ENCODE measurements at places on chromosomes 3 and 15. TPM values are rescaled to one million over a fixed set of nuclear protein-coding genes. Genes with fewer than 3 reads are reported as not detected.

DNA sequence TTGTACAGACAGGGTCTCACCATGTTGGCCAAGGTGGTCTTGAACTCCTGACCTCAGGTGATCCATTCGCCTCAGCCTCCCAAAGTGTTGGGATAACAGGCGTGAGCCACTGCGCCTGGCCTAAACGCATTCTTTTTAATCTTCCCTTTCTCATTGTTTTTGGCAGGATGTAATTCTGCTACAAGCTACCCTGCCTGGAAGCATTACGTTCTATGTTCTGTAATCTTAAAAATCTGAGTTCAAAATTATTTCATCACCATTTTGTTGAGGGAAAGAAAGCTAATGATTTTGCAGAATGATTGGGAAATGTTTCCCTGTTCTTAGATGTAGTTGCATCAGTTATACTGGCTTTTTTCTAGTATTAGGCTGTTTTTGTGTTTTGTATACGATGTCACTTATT, 71.5 kb downstream of the RGMA start:
- no peak for DNase-seq

DNA sequence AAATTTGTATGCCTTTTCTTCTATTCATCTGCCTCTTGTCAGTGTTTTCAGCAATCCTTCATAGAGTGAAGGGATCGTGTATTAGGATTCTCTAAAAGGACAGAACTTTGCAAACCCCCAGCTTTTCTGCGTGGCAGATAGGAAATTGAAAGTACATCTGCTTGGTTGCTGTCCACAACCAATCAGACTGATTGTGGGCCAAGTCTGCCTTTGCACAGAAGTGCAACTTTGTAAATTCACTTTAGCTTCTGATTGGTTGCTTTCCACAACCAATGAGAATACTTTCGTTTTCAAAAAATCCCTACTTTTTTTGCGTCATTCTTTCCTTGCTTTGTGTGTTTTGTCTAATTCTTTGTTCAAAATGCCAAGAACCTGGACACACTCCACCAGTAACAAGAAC, 847.4 kb downstream of the FHIT start:
- no peak for DNase-seq

- DNase-seq = no peak
These were observed 17.0 kb downstream of the MAGI1 start for GRCh38 chr3:66021731-66022131.

DNA sequence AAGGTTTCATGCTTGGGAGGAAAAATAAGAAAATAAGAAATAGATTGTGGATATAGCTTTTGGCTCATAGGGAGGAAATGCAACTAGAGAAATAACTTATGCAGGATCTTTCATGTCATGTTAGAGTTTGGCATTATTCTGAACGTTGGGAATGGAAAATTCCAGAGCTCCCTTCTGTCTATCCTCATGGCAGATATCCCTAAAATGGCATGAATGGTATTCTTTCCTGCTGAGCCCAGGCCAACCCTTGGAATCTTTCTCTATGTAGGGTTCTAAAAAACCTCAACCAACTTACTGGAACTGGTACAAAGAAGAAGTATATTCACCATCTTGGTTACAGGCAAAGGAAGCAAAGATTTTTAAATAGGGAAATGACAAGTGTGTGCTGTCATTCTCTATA, 212.5 kb downstream of the CHST2 start:
- no peak for DNase-seq

DNA sequence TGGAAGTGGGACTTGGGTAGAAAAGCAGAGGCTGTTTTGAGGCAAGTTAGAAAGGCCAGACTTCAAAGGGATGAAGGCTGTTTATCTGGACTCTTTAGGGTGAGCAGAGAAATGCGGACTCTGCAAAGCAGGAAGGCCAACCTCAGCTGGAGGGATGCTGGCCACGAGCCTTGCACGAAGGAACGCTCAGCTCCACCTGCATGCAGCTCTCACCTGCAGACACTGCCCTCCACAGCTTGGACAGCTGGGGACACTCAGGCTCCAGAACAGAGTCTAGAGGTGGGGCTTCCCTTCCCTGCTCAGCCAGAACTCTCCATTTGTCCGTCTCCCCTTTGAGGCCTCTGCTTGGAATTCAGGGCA, 229.7 kb downstream of the ADAMTS17 start:
- no peak for DNase-seq

DNA sequence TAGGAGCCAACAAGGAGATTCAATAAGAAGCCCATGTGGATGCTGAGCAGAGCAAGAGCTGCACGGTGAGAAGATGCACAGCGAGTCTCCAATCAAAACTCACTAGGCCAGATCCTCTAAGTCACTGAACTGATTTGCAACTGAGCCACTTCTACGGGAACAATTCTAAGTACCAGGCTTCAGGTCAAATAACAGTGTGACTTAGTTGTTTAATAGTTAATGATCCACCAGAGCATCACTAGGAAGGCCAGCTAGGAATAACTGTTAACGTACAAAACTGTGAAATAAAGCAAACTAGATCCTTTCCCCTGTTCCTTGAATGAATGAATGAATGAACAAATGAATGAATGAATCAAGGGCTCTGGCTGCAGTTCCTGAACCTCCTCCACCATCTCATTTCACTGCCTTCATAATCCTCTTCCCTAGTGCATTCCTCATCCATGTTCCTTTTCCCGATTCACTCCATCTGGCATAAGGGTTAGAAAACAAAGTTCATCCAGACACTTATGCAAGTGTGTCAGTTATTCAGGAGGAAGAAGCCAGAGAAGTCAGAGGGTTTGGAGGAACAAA, 59.7 kb downstream of the ATP8B4 start:
- no peak for DNase-seq

DNA sequence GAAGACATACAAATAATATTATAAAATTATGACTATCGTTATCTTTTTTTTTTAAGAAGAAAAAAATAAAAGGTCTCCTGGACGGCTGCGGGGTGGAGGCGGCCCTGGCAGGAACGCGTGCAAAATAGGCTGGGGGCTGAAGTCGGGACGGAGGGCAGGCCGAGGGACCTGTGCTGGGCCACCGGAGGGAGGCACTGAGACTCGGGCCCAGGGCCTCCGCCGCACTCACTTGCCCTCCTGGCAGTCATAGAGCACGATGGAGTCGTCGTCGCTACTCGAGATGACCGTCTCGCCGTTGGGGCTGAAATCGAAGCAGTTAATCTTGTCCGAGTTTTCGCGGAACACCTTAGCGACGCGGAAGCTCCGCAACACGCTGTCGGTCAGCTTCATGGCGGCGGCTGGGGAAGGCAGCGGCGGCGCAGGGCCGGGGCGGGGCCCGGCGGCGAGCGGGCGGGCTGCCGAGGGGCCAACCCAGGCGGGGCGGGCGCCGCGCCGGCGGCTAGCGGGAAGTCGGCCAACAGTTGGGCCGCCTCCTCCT, 408 bp downstream of the WDR82 start:
- DNase-seq = peak; percentile 67

GRCh38 chr3:179715582-179715981, 62.7 kb downstream of the USP13 start:
- no peak for DNase-seq

DNA sequence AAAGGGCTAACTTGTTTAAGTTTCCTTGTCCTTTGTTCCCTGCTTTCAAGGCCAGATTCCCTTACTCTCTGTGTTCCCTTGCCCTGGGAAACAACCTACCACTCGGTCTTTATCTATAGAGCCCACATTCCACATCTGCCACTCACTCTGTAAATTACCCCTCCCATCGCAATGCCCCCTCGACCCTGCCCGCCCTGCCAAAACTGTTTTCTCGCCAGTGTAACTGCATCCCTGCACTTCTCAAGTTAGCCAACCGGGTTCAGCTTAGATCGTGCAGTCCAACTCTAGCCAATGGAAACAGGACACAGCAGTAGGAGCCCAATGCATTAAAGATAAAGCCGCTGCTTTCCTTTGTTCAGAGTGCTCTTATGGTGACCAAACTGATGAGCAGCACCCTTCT, 263.6 kb downstream of the TBL1XR1 start:
- no peak for DNase-seq

DNA sequence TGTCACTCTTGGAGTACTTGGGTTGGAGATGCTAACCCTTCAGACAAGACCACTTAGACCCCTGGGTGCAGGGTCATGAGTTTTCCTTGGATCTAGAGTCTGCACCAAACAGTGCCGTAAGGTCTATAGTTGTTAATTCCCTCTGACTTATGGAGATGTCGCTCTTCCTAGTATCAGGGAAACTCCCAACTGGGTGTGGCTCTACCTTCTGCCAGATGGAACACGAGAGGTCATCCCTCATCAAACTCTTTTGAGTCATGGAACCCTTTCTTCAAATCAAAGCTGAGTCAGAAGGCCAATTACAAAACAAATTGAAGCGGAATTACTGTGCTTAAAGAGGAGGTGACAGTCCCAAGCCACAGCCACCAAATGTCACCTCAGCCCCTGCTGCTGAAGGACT, 514.9 kb upstream of the PROK2 start:
- DNase-seq = no peak

DNA sequence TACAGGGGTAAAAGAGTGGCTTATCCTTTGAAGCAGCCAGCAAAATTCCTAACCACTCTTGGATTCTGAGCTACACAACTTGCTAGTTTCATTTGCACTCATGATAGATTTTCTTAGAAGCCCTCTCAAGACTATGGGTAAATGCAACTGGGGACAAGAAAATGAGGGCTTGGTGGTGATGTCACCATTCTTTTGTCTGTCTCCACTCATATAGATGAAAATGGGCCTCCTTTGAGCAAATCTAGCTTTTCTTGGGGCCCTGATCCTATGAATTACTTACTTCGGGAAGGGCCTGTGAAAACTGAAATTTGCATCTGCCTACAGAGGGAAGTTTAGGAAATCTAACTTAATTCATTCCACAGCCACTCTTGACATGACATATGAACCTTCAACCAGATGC, 486.3 kb downstream of the MAGI1 start:
- DNase-seq = no peak

GRCh38 chr3:2944628-2945027, 165.5 kb downstream of the IL5RA start:
- DNase-seq = no peak

DNA sequence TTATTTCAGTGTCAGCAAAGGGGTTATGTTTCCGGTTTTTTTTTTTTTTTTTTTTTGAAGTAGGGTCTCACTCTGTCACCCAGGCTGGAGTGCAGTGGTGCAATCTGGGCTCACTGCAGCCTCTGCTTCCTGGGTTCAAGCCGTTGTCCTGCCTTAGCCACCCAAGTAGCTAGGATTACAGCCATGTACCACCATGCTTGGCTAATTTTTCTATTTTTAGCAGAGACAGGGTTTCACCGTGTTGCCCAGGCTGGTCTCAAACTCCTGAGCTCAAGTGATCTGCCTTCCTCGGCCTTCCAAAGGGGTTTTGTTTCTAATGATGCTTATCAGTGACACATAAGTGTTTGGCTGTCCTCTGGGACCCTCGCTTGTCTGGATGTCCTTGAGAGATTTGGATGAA, 235.7 kb upstream of the C2CD4B start:
- no peak for DNase-seq

DNA sequence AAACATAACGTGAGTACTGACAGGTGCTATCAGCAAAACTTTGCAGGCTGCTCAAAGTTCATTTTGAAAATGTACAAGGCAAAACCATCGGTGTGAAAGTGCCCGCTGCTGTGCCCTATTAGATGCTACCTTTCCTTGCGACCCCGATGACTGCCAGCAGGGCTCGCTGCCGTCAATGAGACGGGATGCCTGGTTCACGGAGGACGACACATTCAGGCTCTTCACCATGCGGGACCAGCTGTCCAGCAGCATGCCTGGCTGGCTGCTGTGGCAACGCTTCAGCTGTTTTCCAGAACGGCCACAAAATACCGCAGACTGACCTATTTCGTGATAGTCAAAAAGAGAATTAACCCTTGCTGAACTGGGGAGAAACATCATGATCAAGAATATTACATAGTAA, 92.7 kb upstream of the OCA2 start:
- DNase-seq = peak; percentile 93

DNA sequence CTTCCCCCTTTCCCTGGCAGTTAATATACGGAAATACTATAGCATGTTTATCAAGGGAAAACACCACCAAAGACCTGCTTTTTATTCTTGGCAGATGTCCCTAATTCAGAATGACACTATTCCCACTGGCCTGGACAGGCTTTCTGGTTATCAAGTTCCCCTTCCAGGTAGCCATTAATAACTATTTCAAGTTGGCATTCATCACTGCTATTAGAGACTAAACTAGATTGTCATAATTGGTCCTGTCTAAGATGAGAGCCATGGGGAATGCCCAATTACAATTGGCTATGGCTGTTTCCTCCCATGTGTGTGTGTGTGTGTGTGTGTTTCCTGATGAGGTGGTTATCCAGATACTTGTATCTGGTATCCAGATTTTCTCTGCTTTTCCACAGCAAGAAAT, 608.1 kb downstream of the SQOR start:
- DNase-seq = no peak

DNA sequence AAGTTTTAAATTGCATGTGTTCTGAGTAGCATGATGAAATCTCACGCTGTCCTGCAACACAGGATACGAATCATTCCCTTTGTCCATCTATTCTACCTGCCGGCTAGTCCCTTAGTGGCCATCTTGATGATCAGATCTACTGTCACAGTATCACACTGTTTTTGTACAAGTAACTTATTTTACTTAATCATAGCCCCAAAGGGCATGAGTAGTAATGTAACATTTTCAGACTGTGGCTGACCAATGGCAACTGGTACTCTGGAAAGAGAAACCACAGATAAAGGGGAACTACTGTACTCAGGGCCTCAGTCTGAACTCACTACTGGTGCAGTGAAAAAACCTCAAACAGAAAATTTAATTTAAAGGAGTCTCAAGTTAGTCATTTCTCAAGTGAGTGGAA, 127.3 kb upstream of the MRPL3 start:
- DNase-seq = no peak

- no peak for DNase-seq
These were observed 109.6 kb upstream of the RBMS3 start for GRCh38 chr3:29171043-29171990.

- no peak for DNase-seq
These were observed 30.5 kb upstream of the LIPC start for GRCh38 chr15:58401276-58401675.

GRCh38 chr3:105532251-105532650, 165.5 kb downstream of the ALCAM start:
- no peak for DNase-seq

GRCh38 chr3:28726840-28727239, 378.2 kb upstream of the AZI2 start:
- no peak for DNase-seq

GRCh38 chr3:14797731-14798130, 21.0 kb upstream of the FGD5 start:
- DNase-seq = no peak

DNA sequence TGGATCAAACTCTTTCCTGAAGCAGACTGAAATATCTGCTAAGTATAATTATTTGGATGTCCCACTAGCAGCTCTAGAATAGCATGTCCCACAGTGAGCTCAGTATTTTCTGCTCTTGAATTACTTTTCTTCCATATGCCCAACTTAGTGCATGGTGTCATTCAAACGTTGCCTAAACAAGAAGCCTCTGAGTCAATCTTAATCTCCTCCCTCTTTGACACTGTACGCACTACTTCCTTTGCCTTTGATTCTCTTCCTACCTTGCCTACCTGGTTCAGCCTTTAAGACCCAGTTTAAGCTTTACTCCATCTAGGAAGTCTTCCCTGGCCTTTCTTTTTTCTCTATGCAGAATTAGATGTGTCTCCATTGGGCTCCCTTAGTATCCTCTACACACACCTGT, 54.5 kb downstream of the SEC22A start:
- no peak for DNase-seq

GRCh38 chr3:40645883-40646282, 121.1 kb downstream of the ZNF621 start:
- peak; percentile 20 for DNase-seq

PLAAT1 gene
- polyA plus RNA-seq = 0.39 TPM

KNSTRN gene
- 5.5 TPM for polyA plus RNA-seq

PCOLCE2 gene
- polyA plus RNA-seq = 59.0 TPM

SERPINI2 gene
- polyA plus RNA-seq = not detected

BCHE gene
- polyA plus RNA-seq = 2.8 TPM

SLC22A13 gene
- 9.9 TPM for polyA plus RNA-seq

LMCD1 gene
- polyA plus RNA-seq = 24.3 TPM

CDC25A gene
- 1.6 TPM for polyA plus RNA-seq

Measured in kidney (tissue), 22 donors.